Stimulated activated naive CD8-positive, alpha-beta T cell treated with anti-CD3 and anti-CD28 coated beads, Interleukin-15, amount 100 ng/mL, for 72 hours (primary cell): ENCODE measurements at places on chromosomes 4 and X.

DNA sequence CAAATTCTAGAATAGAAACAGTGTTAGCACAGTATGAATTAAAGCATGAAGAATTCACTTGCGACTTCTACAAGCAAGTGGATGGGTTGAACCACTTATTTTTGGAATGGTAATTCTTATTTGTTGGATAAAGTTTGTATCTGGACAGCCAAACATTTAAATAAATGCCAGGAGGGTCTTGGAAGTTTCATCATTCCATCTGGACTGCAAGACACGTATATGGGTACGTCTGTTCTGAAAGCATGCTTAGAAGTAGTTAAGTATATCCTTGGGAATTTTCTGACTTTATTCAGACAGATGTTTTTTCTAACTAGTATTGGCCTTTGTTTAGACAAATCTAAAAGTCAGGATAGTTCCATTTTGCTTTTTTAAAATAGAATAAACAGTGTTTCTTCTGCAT lies 77.5 kb upstream of the CASK start:
- no peak for DNase-seq

DNA sequence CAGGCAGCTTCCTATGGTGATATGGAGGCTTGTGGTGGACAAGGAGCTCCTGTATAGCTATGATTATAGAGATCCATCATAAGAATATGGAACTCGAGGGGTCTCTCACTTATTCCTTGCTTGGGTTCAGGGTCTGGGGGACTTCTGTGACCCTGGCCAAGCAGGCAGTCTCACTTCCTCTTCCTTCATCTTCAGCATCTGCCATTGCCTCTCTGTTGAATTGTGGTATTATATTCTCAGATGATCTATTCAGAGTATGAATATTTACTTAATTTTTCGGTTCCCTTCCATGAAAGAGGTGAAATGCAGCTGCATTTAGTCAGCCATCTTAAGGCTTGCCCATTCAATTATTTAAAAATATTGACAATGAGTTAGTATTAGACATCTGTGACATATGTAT lies 292.9 kb downstream of the SPIN4 start:
- no peak for DNase-seq

- peak; percentile 52 for DNase-seq
Measured at GRCh38 chrX:150200820-150201287, 162.3 kb upstream of the MAMLD1 start.

GRCh38 chr4:52983563-52984303 lies 121.6 kb downstream of the RASL11B start:
- DNase-seq: no peak

DNA sequence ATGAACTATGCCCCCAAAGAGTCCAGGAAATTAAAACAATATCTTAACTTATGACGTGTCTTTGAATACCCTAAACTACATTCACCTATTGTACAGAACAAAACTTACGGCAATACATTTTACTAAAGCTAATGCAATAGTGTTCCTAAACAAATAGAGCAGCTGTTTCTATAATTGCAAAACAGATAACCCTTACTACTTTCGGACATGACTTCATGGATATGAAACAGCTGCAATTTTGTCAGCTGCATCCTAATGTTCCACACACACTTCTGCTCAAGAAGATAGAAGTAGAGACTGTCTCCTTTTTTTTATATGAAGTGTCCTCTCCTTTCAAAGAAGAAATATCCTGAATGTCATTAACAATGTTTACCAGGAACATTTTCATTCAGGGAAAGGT lies 174.9 kb downstream of the ACTRT1 start:
- DNase-seq: no peak

DNA sequence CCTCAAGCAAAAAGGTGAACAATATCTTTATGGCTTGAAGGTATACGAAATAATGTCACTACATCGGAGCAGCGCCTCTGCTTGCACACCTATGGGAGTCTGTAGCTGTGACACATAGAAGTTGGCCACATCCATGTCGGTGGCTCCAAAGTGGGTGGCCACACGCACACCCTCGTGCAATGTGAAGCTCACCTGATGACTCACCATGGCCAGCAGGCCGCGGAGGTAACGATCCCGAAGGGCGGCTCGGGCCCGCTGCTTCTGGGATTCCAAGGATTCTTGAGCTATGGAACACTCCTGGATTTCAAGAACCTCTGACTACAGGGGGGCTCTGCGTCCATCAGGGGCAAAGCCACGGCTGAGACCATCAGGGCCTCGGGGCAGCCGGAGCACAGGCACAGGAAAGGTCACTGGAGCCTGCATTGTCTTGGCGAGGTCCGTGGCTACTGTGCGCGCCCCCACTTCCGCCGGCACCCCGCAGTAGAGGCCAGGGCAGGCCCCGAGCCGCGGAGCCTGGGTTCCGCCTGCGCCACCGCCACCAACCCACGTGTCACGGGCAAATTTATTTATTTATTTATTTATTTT lies 25.2 kb downstream of the NYX start:
- no peak for DNase-seq

GRCh38 chrX:103741879-103742278 lies 31.2 kb downstream of the TMEM31 start:
- DNase-seq: no peak

- DNase-seq: peak; percentile 44
Measured at GRCh38 chr4:102868153-102868780, 525 bp upstream of the CISD2 start.

DNA sequence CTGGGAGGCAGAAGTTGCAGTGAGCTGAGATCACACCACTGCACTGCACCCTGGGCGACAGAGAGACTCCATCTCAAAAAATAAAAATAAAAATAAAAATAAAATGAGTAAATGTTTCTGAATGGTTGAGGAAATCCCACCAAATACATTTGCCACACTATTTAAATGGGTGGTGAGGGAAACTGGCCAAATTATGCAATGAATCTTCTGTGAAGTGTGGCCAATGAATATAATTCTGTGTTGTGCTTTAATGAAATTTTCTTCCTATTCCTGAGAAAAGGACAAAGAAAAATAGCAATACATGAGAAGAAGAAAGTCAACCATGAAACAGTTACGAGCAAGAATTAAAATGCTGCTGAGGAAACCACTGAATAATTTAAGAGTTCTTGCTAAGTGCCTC lies 69.9 kb downstream of the CAMK2D start:
- no peak for DNase-seq

DNA sequence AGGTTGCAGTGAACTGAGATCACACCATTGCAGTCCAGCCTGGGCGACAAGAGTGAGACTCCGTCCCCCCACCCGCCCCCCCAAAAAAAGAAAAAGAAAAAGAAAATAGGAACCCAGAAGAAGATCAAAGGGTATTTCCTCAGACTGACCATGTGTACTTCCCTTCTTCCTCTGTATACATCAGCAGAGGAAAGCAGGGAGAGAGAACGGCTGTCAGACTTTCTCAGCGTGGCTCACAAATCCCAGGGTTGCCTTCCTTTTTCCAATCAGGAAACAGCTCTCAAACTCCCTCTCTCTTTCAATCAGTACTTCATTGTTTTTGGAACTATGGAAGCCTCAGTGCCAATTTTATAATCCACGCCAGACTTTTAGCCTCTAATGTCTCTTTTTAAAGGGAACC lies 59.1 kb downstream of the CHRNA9 start:
- no peak for DNase-seq

- no peak for DNase-seq
Measured at GRCh38 chrX:142671036-142671435, 354.7 kb upstream of the SPANXN4 start.

GRCh38 chr4:8538703-8539567 lies 41.3 kb upstream of the GPR78 start:
- DNase-seq: no peak

- no peak for DNase-seq
Measured at GRCh38 chr4:34181891-34182290, 2062.4 kb downstream of the ARAP2 start.

DNA sequence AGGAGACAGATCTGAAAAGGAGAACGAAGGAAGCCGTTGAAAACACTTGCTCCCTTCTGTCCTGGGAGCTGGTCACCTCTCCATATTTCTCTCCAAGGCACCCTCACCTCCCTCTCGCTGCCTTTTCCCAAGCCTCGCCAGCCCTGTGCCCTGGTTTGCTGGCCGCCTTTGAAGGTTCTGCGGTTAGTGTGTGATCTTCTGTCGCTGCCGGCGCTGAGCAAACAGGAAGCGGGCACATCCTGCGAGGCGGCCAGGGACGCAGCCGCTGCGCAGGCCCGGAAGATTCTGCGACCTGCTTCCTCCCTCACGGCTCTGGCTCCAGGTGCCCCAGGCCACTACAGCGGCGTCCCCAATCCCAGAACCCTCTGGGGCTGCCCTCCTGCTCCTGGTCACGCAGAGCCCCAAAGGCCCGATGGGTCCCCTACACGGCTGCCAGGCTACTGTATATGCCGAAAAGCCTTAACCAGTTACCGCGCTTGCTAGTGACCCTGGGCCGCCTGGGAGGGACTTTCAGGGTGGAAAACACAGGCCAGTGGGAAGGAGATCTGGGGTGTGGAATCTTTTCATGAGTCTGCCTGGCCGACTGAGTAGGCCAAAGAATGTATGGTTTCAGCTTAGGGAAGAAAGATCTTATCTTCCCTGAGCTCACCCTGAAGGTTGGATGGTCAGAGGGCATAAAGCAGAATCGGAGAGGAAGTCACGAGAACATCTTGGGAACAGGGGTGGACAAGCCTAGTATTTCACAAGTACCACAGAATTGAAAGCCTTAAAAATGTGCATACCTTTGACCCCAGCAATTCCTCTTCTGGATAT lies 2.3 kb upstream of the SASH3 start:
- DNase-seq: peak; percentile 74

GRCh38 chr4:159142681-159143384 lies 40.0 kb downstream of the RAPGEF2 start:
- DNase-seq: no peak

- DNase-seq: no peak
Measured at GRCh38 chr4:125624951-125625350, 310.2 kb downstream of the FAT4 start.

DNA sequence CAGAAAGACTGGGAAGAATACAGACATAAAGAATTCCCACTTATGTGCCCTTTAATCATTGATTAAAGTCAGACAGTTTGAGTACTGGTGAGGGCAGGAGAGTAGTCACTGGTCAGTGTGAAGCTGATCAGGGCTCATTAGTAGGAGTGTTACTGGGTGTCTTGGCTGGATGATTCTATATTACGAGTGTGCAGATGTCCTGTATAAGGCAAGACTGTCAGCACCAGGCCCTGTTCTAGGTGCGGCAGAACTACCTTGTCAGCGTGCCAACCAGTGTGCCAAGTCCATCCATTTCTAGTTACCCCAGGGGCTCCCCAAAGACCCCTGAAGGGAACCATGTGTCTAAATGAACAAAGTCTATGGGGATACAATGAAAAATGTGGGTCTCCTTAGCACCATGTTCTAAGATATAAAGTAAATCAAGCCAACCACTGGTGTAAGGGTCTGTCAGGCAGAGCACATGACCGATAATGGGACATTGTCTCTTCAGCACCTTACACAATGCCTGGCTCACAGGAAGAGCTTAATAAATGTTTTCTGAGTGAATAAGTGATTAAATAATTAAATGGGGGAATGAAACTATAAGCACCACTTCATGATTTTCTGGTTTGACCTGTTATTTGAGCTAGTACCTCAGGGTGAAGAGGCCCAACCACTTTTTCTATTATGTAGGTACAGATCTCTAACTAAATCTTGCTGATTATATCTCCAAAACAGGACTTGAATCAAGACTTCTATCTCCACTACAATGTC lies 205.0 kb downstream of the CAMK2D start:
- no peak for DNase-seq

- no peak for DNase-seq
Measured at GRCh38 chrX:85309717-85310116, 65.9 kb downstream of the ZNF711 start.

DNA sequence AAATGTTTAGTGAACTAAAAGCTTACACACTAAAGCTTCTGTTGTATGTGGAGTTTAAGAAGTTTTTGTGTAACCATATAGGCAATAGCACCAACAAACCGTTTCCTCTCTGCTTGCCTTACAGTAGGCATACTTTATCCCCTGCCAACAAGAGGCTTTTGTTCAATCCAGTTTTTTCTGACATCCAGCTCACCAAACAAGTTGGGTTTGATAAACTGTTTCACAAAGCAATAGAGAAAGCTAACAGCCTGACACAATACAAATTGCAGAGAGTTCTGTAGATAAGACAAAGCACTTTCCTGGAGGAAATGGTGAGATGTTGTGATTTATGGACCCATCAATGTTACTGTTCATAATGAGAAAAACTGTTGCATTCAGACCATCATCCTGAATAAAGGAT lies 53.8 kb downstream of the PACRGL start:
- DNase-seq: no peak

DNA sequence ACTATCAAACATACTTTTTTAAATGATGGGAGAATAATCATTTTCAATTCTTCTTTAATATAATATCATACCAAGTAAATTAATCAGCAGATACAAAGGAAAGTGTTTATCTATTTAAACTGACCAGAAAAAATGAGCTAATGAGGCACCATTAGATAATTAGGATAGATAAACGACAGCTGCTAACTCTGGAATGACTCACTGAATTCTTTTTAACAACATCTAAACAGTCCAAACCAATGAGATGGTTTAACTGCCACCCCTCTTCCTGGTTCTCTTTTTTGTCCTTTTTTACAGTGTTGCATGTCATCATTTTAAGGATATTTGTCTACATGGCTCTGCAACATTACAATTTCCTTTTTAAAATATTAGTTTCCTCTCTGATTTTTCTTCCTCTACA lies 41.6 kb downstream of the UNC5C start:
- no peak for DNase-seq

DNA sequence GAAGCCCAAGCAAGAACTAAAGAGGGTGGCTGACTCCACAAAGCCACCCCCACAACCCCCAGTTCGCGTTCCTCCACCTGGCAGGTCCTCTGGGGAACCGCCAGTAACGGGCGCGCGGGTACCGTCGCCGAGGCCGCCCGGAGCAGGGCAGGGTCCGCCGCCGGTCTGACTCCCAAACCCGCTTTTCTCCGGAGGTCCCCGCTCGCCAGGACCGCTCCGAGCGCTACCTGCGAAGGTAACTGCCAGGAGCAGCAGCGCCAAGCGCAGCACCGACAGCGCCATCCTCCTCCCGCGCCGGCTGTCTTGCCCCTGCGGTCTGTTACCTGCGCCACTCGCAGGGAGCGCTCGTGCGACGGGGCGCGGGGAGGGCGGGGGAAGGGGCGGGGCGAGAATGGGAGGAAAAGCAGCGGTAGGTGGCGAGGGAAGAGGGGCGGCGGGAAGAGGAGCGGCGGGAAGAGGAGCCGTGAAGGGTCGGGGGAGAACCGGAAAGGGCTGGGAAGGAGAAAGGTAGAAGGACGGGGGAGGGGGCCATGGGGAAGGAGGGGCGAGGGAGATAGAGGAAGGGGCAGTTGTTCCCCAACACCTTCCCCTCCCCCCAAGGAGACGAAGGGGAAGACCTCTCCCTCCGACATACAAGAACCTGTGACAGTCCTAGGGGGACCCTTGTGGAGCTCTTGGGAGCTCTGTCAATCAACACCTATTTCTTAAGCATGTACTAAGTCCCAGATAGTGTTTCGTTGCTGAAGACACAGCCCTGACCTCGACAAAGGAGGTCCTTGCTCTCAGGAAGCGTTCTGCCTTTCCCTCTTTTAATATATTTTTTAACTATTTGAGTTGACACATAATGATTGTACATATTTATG lies at the start of gene SPINK2:
SPINK2 (minus strand) TSS at position 321 of the 863 bp plus-strand sequence; CDS start at position 282, 39 bp downstream.
- peak; percentile 33 for DNase-seq
